ENCODE measurements at places on chromosomes 4 and X.

- no peak for DNase-seq
Measured at GRCh38 chr4:108901291-108901690, 138.4 kb upstream of the ETNPPL start.

- no peak for DNase-seq
Measured at GRCh38 chrX:24988314-24988713, 27.5 kb downstream of the ARX start.

DNA sequence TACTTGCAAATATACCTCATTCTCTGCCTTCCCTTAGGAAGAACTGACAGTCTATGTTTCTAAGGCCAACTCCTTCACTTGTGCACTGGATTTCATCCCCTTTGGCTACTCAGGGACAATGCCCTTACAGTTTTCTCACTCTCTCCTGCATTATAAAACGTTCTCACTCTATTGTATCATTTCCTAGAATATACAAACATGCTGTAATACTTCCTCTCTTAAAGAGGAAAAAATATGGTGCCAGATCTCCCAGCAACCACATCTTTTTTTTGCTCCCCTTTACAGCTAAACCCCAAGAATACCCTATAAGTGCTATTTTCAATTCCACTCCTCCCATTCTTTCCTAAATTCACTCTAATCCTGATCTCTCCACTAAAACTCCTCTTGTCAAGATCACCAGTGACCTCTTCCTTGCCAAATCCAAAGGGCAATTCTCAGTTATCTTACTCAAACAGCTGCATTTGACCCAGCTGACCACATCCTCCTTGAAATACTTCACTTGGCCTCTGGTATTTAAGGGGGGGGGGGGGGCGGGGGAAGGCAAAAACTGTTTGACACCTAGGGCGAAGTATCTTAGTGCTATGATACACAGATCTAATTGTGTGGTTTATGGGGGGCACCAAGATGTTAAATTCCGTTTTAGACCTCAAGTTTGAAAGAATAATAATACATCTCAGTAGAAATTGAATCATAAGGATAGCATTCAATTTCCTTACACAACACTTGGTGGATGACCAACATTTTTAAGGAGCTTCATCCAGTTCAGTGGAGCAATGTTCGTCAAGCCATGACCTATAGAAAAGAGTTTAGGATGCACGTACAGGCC lies 1.6 kb downstream of the RCHY1 start:
- no peak for DNase-seq

DNA sequence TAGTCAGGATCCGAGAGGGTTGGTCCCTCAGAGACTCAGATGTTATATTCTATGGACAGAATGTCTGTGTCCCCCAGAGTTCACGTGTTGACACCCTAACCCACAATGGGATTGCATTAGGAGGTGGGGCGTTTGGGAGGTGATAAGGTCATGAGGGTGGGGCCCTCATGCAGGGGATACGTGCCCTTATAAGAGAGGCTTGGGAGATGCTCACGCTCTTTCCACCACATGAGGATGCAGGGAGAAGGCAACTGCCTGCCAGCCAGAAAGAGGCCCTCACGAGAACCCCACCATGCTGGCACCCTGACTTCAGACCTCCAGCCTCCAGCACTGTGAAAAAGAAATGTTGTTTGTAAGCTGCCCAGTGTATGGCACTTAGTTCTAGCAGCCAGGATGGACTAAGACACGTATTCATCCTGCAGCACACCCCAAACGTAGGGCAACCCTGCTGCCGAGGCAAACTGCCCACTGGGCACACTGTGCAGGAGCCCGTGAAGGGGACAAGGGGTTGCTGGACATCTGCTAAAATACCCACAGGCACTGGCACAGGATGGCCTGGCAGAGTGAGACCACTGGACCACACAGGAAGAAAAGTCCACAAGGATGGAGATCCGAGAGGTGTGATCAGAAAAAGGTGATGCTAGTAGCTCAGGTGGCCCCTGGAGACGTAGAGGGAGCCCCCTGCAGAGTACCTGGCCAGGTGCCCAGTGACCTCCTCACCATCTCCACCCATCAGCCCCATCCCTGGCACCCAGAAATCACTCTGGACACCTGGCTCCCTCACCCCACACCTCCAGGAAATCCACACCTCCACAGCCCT lies 62.7 kb downstream of the HTRA3 start:
- no peak for DNase-seq

GRCh38 chr4:147778942-147779341 lies 47.1 kb downstream of the ARHGAP10 start:
- DNase-seq, result no peak

- no peak for DNase-seq
Measured at GRCh38 chr4:173057442-173057841, 111.2 kb upstream of the GALNT7 start.

- DNase-seq, result no peak
Measured at GRCh38 chr4:33980361-33980760, 2264.0 kb downstream of the ARAP2 start.

- DNase-seq, result no peak
Measured at GRCh38 chrX:626745-627509, 3.7 kb upstream of the SHOX start.

- no peak for DNase-seq
Measured at GRCh38 chrX:106742193-106742592, 15.7 kb downstream of the RNF128 start.

- no peak for DNase-seq
Measured at GRCh38 chr4:161577579-161578301, 586.1 kb downstream of the FSTL5 start.

GRCh38 chrX:43679778-43680177 lies 23.7 kb downstream of the MAOA start:
- no peak for DNase-seq

DNA sequence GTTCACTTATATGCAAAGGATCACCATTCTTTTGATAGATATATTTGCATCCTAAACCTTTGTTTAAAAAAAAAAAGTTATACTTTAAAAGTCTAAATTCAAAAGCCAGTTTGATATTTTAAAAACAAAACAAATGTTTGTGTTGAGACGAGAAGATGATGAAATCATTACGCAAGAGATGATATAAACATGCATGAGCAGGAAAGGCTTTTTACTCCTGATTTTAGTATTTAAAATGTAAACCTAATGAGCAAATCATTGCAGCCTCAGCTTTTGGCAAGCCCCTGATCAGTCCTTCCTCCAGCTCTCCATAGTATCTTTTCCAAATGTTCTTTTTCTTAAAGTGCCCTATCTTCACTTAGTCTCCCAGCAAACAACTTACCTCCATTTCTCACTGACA lies 115.6 kb downstream of the ARAP2 start:
- no peak for DNase-seq

GRCh38 chr4:94559351-94559806 lies 107.6 kb downstream of the PDLIM5 start:
- no peak for DNase-seq

DNA sequence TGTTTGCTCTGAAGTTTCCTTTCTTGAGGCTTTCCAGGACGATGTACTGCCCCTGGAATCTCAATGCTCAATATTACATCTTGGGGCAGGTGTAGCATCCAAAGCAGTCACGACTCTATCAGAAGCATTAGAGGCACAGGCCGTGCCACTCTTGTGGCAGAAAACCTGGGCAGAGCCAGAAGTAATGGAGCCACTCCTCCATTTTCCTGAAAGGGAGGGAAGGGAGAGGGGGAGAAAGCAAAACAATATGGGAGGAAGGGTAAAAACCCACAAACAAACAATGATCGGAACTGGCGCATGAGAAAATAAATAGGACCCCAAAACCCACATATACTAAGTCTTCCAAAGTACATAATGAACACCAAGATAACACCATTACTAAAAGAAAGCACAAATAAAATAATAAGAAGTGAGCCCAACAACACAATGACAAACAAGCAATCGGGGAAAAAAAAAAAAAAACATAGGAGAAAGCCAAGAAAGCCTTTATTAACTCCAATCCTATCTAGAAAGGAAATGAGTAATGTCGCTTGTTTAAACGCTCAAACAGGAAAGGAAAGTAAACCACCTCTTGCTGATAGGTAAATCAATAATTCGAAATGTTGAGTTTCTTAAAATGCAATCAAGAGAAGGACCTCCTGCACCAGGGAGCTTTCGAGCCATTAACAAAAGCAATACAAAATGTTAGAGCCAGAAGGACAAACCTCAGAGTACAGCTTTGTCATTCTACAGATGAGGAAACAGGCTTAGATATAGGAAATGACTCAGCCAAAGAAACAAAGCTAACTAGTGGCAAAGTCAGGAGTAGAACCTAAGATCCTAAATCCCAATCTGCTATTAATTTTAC lies 117.4 kb downstream of the ATRX start:
- DNase-seq, result no peak

All from H1 (cell line).